ENCODE measurements at places on chromosomes 7 and 10.
A peak's percentile ranks its signal among the peaks of the same experiment; 100 is the strongest.

DNA sequence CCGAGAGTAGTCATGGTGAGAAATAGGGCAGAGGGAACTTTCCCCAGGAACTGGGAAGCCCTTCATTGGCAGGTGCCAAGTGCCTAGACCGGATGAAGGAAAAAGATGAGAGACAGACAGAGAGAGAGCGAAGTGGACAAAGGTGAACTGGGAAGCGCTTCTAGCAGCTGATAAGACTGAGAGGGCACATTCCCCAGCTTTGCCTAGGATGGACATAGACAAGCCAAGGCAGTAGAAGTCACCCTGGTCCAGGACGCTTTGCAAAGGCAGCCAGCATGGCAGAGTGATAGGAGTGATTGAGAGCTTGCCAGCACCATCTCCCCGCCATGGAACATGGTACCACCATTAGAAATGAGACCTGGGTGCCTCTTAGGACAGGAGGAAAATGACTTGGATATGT lies 372.8 kb upstream of the MGMT start:
- no peak for ATAC-seq

- ATAC-seq, result no peak
These were observed 51.1 kb downstream of the ASB13 start for GRCh38 chr10:5615316-5615715.

GRCh38 chr10:17645621-17646345 lies 1.8 kb downstream of the STAM start:
- ATAC-seq, result peak; percentile 62

GRCh38 chr7:114934713-114935112 lies 12.8 kb downstream of the MDFIC start:
- no peak for ATAC-seq

- no peak for ATAC-seq
These were observed 15.1 kb downstream of the FEZF1 start for GRCh38 chr7:122289426-122289825.

- ATAC-seq, result no peak
These were observed 32.9 kb upstream of the BPGM start for GRCh38 chr7:134613623-134614347.

- ATAC-seq, result no peak
These were observed 63.1 kb upstream of the LRRTM3 start for GRCh38 chr10:66862687-66863258.

DNA sequence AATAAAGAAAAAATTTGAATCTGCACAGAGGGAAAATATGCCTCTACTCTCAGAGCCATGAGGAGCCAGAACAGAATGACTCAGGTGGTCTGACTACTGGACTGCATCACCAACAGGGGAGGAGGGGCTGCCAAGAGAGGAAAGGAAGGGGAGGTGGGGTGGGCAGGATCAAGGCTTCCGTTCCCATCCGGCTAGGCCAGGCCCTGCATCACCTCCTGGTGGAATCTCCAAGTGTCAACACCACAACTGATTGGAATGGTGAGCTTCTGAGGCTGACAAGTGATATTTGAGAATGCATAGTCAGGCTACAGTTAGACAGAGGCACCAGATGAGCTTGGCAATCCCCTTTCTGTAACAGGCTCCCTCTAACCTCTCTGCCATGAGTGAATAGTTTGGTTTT lies 10.4 kb upstream of the GPR26 start:
- no peak for ATAC-seq

DNA sequence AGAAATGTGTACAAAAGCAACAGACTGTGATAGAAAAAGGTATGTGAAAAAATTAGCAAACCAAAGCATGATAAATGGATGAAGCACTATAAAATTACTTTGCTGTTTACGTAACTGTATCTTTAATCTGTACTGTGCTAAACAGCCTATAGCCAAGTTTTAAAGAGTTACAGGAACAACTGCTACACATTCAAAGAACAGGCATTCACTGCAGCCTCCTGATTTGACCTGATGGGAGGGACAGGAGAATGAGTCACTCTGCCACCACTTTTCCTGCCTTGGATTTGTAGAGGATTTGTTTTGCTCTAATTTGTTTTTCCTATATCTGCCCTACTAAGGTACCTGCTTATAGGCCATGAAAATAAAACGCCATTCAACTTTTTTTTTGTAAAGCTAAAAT lies 116.1 kb downstream of the FANK1 start:
- ATAC-seq, result no peak

GRCh38 chr7:91264924-91265681 lies 870 bp downstream of the FZD1 start:
- peak; percentile 7 for ATAC-seq

DNA sequence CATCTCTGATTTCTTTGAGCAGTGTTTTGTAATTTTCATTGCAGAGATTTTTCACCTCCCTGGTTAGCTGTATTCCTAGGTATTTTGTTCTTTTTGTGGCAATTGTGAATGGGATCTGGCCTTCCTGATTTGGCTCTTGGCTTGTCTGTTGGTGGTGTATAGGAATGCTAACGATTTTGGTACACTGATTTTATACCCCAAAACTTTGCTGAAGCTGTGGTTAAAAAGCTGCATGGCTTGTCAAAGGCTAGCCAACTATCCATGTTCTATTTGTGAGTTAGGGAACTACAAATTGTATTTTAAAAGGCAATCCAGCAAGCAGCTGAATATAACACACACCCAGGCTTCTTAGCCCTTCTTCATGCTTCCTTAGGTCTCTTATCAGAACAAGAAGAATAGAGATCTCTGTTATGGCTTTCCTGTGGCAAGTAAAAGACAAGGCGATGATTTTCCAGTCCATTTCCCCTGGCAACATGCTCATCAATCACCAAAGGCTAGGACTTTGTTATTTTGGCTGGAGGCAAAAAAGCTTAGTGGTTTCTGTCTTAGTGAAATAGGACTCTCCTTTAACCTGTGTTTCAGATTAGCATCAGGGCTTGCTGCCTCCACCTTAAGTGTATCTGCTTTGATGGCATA lies 77.5 kb downstream of the CDK6 start:
- no peak for ATAC-seq

GRCh38 chr10:116771101-116771958 lies 29.0 kb upstream of the HSPA12A start:
- ATAC-seq, result no peak

GRCh38 chr10:3090914-3091787 lies 23.8 kb downstream of the PFKP start:
- peak; percentile 26 for ATAC-seq

DNA sequence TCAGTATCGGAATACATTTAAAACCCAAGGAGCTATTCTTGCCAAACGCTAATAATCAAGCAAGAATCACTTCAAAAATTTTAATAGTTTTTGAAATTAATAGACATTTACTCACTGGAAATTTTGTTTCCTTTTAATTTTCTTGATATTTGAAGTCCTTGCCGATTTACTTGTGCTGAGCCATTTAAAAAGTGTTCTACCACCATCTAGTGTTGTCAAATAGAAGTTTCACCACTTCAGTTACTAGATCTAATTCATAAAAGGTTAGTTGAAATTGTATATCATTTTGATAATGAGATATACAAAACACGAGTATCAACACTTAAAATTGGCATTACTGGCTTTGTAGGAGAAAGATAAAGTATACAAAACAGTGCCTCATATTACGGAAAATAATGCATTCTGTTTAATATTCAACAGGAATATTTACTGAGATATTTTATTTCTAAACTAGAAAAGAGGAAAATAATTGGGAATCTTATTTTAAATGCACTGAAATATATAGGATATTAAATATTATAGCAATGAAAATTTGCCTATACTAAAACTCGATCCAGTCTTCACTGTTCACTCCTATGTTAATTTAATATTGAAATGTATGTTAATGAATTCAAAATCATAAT lies 664.8 kb upstream of the SEMA3D start:
- ATAC-seq, result no peak

Data from activated CD4-positive, CD25-positive, alpha-beta regulatory T cell treated with anti-CD3 and anti-CD28 coated beads, Interleukin-2, amount 50 U/mL, for 24 hours (primary cell).